Activated naive CD4-positive, alpha-beta T cell treated with anti-CD3 and anti-CD28 coated beads for 36 hours (primary cell): ENCODE measurements at places on chromosomes 6 and 20. TPM values are rescaled to one million over a fixed set of nuclear protein-coding genes. Genes with fewer than 3 reads are reported as not detected.

The LHFPL5 gene
- total RNA-seq: not detected

- H3K36me3 ChIP-seq: no peaks in the 10 kb centered on the region
- DNase-seq: peak; percentile 86
Observed at GRCh38 chr6:44078827-44079671, 48.2 kb downstream of the MRPL14 start.

- no peaks in the 10 kb centered on the region for H3K36me3 ChIP-seq
- no peak for DNase-seq
- H3K4me1 ChIP-seq: no peaks in the 10 kb centered on the region
- no peak within 1 kb of the TSS for H3K27ac ChIP-seq
Observed at GRCh38 chr6:76072562-76072961, at the start of gene IMPG1. Gene IMPG1, minus strand, starts transcription at chr6:76072662. Its CDS starts 174 bp downstream, at chr6:76072488.

- H3K27ac ChIP-seq: no peak overlapping the region
- no peaks in the 10 kb centered on the region for H3K4me1 ChIP-seq
- DNase-seq: no peak
- no peaks in the 10 kb centered on the region for H3K27me3 ChIP-seq
Observed at GRCh38 chr20:3645309-3646066, 17.7 kb downstream of the GFRA4 start.

DNA sequence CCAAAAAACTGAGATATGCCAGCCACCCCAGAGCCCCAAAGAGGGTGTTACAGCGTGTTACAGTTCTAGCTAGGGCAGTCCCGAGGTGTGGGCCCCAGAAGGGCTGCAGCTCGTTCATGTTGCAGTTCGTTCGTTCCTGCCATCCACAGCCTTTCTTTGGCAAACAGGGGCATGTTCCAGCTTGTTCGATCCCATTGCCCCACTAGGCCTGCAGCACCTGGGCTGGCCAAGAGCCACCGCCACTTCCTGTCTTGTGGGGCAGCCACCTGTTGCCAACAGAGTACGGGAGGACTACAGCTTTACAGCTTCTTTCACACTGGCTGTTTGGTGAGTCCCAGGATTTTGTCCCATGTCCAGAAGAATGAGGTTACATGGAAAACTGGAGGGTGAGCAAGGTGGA is 198.1 kb downstream of the MMUT start:
- no peak for DNase-seq
- no peak overlapping the region for H3K27ac ChIP-seq
- H3K27me3 ChIP-seq: no peaks in the 10 kb centered on the region
- no peaks in the 10 kb centered on the region for H3K4me1 ChIP-seq
- H3K36me3 ChIP-seq: no peaks in the 10 kb centered on the region
- H3K4me3 ChIP-seq: no peak overlapping the region

DNA sequence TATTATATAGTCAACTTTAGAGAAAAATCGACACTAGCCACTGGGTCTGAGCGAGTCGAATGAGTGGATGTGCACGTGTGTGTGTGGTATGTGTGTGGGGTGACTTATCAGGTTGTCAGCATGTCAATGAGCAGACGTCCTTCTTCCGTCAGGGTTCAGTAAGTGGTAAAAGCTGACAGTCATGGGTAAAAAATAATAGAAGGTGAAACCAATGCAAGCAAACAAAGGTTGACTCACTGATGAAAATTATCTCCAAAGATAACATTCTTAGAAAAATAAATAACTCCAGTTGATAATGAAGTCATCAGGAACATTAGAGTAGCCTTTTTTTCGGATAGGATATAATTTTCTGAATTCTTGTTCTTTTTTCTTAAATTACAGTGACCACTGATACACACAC is 243.8 kb upstream of the FOXQ1 start:
- H3K4me3 ChIP-seq: no peak overlapping the region
- no peaks in the 10 kb centered on the region for H3K4me1 ChIP-seq
- peaks cover 12% of the 10 kb centered on the region for H3K27me3 ChIP-seq
- no peak overlapping the region for H3K27ac ChIP-seq
- no peak for DNase-seq

DNA sequence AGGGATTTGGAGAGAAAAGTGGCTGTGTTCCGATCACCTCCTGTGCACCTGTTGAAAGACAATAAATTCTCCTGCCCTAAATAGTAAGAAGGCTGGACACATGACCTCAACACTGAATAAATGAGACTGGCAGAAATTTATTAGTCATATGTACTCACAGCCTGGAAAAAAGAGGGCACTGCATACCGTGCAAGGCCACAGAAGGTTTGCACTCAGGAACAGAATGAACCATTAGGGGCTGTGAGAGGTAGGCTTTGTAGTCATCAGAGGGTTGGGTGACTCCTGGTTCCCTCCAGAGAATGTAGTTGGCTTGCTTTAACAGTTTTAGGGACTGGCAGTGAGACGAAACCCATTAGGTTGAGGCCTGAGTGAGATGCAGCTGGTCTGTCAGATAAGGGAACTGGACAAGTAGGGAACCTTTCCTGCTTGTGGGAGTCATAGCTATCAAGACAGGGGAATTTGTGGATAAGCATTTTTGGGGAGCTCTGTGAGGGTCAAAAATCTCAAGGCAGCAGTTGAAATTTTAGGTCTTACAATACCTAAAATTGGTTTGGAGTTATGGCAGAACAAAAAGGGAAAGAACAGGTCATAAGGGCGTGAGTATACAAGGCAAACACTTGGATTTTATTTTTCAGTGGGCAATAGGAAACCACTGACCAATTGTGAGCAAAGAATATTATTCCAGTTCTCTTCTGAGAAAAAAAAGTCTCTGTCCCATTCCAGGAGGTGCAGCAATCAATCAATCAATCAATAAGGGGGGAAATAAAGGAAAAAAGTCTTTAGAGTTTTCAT is 67.9 kb upstream of the BTN3A2 start:
- H3K36me3 ChIP-seq: no peaks in the 10 kb centered on the region
- no peak overlapping the region for H3K4me3 ChIP-seq
- no peak for DNase-seq
- H3K27me3 ChIP-seq: no peaks in the 10 kb centered on the region

DNA sequence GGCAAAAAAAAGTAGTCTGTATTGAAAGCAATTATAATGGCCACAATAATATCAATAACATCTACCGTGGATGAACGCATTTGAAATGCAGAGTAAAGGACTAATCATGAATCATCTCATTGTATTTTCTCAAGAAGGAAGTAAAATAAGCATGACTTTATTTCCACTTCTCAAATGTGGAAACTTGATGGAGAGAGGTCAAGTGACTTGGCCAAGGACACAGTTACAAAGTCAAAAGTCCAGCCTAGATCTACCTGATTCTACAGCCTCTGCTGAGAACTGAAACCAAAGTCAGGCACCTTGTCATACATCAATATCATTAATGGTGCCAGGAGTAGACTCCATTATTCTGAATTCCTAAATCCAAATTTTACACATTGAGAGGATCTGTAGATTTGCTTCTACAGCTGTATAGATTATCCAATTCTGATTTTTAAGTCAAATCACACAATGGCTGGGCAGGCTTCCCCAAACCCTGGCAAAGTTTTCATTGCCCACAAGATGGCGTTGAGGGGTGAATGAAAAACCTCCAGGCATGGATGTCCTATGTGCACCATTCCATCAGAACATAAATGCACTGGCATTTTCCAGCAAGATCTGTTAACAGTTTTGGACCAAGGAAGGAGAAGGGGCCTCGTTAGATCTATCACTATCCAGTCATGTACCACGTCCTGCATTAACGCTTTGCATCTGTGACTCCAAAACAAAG is 423.1 kb downstream of the MAFB start:
- peaks cover 2% of the 10 kb centered on the region for H3K27me3 ChIP-seq
- no peak overlapping the region for H3K4me3 ChIP-seq
- H3K36me3 ChIP-seq: no peaks in the 10 kb centered on the region
- H3K4me1 ChIP-seq: no peaks in the 10 kb centered on the region

GRCh38 chr6:93413190-93413589 is 6.2 kb downstream of the EPHA7 start:
- DNase-seq: no peak
- no peak overlapping the region for H3K27ac ChIP-seq
- H3K4me3 ChIP-seq: no peak overlapping the region
- no peaks in the 10 kb centered on the region for H3K36me3 ChIP-seq
- H3K27me3 ChIP-seq: peaks cover 23% of the 10 kb centered on the region

- H3K36me3 ChIP-seq: no peaks in the 10 kb centered on the region
- no peak for DNase-seq
- H3K27me3 ChIP-seq: peaks cover 1% of the 10 kb centered on the region
- no peak overlapping the region for H3K27ac ChIP-seq
- no peaks in the 10 kb centered on the region for H3K4me1 ChIP-seq
- no peak overlapping the region for H3K4me3 ChIP-seq
Observed at GRCh38 chr6:148983966-148984365, 237.1 kb downstream of the UST start.

- H3K4me3 ChIP-seq: no peak overlapping the region
- no peaks in the 10 kb centered on the region for H3K27me3 ChIP-seq
- peaks cover 8% of the 10 kb centered on the region for H3K4me1 ChIP-seq
- DNase-seq: no peak
- H3K27ac ChIP-seq: no peak overlapping the region
Observed at GRCh38 chr6:161057103-161058091, 65.8 kb downstream of the MAP3K4 start.

- no peaks in the 10 kb centered on the region for H3K36me3 ChIP-seq
- no peak for DNase-seq
- H3K27me3 ChIP-seq: peaks cover 39% of the 10 kb centered on the region
- H3K4me1 ChIP-seq: no peaks in the 10 kb centered on the region
- no peak overlapping the region for H3K4me3 ChIP-seq
Observed at GRCh38 chr6:165858586-165858985, 195.5 kb upstream of the PDE10A start.

GRCh38 chr6:80742481-80742880 is 636.0 kb downstream of the BCKDHB start:
- no peak for DNase-seq
- H3K4me1 ChIP-seq: no peaks in the 10 kb centered on the region
- no peak overlapping the region for H3K4me3 ChIP-seq
- H3K27ac ChIP-seq: no peak overlapping the region
- no peaks in the 10 kb centered on the region for H3K27me3 ChIP-seq

DNA sequence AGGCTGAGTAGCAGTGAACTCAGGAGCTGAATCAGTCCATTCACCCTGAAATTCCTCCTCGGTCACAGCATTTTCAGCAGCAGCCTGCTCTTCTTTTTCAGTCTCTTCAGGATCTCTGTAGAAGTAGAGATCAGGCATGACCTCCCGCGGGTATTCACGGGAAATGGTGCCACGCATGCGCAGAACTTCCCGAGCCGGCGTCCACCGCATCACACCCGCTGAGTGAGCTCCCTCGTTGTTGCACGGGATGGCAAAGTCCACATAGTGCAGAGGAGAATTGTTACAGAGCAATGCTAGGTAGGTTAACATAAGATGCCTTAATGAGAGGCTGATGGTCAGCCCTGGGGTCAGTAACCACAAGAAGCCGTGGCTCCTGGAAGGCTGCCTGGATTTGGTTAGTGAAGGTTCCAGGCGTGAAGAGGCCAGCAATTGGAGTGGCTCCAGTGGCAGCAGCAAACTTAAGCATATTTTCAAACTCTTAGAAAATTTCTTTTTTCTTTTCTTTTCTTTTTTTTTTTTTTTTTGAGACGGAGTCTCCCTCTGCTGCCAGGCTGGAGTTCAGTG is 113.5 kb upstream of the HDAC2 start:
- H3K27ac ChIP-seq: no peak overlapping the region
- H3K4me1 ChIP-seq: no peaks in the 10 kb centered on the region
- H3K4me3 ChIP-seq: no peak overlapping the region
- H3K27me3 ChIP-seq: peaks cover 9% of the 10 kb centered on the region

GRCh38 chr6:159043947-159044346 is 844 bp downstream of the TAGAP start:
- peaks cover 60% of the 10 kb centered on the region for H3K36me3 ChIP-seq
- H3K27ac ChIP-seq: peak overlapping the region; percentile 98
- H3K4me1 ChIP-seq: peaks cover 68% of the 10 kb centered on the region
- peak; percentile 51 for DNase-seq
- peak overlapping the region; percentile 96 for H3K4me3 ChIP-seq

DNA sequence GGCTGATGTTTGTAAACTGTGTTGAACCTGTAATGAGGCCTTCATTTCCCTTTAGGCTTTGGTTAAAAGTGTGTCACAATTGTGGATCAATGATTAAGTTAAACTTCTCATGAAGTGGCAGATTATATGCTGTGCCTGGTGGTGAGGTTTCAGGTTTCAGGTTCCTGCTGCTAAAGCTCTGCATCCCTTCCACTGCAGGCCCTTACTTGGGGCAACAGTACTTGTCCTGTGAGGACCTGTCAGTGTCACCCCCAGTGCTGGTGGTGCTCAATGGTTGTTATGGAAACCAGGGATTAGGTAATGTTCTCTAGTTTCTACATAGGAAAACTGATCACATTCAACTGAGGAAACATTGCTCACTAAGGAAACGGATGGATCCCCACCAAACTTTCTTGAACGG is 18.5 kb downstream of the RPP21 start:
- no peak overlapping the region for H3K4me3 ChIP-seq
- DNase-seq: no peak
- no peak overlapping the region for H3K27ac ChIP-seq
- H3K27me3 ChIP-seq: peaks cover 44% of the 10 kb centered on the region

- H3K4me3 ChIP-seq: no peak overlapping the region
- DNase-seq: no peak
- H3K4me1 ChIP-seq: peaks cover 5% of the 10 kb centered on the region
- no peak overlapping the region for H3K27ac ChIP-seq
- H3K27me3 ChIP-seq: peaks cover 43% of the 10 kb centered on the region
Observed at GRCh38 chr6:160765412-160765811, 63.4 kb downstream of the PLG start.
